GM12878 (cell line): ENCODE measurements at places on chromosomes 3 and 15. TPM values are rescaled to one million over a fixed set of nuclear protein-coding genes. Genes with fewer than 3 reads are reported as not detected.

Gene ZNF860
- polyA plus RNA-seq: not detected in 2 replicates

Gene AAGAB
- 62.3 and 64.9 TPM in 2 replicates for polyA plus RNA-seq

Gene SORD
- polyA plus RNA-seq: 50.7 and 54.2 TPM in 2 replicates

Gene FSD2
- polyA plus RNA-seq: 0.11 and 0.39 TPM in 2 replicates

Gene TERC
- 0.59 and 1.6 TPM in 2 replicates for polyA plus RNA-seq

Gene WWTR1
- polyA plus RNA-seq: 7.6 and 8.8 TPM in 2 replicates

Gene GPR27
- not detected in 2 replicates for polyA plus RNA-seq

Gene ZMAT3
- polyA plus RNA-seq: 24.1 and 27.3 TPM in 2 replicates

Gene LYZL4
- polyA plus RNA-seq: not detected in 2 replicates

Gene CCDC33
- polyA plus RNA-seq: 4.4 and 4.7 TPM in 2 replicates

Gene ARPIN
- not detected in 2 replicates for polyA plus RNA-seq

Gene SLC22A14
- polyA plus RNA-seq: not detected in 2 replicates

Gene ARHGEF26
- polyA plus RNA-seq: 0.31 and 0.45 TPM in 2 replicates

Gene GOLGA6L7
- not detected in 2 replicates for polyA plus RNA-seq

Gene ZCWPW2
- 0.15 and 0.38 TPM in 2 replicates for polyA plus RNA-seq

Gene TMEM207
- polyA plus RNA-seq: not detected in 2 replicates

Gene DNASE1L3
- 7.7 and 9.8 TPM in 2 replicates for polyA plus RNA-seq

Gene GOLGA8M
- not detected in 2 replicates for polyA plus RNA-seq

Gene IDH3A
- 254 and 257 TPM in 2 replicates for polyA plus RNA-seq

Gene SCG3
- polyA plus RNA-seq: 0.07 and 0.15 TPM in 2 replicates

Gene SEMA3F
- not detected in 2 replicates for polyA plus RNA-seq

Gene PTX3
- polyA plus RNA-seq: 0.06 and 0.11 TPM in 2 replicates

Gene CAMK1
- polyA plus RNA-seq: 1.1 and 2.1 TPM in 2 replicates

Gene PFN2
- polyA plus RNA-seq: 8.9 and 10.0 TPM in 2 replicates

Gene VIPR1
- polyA plus RNA-seq: not detected in 2 replicates

Gene SLC4A7
- polyA plus RNA-seq: 13.0 and 14.8 TPM in 2 replicates

Gene GALNT15
- polyA plus RNA-seq: not detected in 2 replicates

Gene GOLGA8G
- not detected in 2 replicates for polyA plus RNA-seq

Gene SCN11A
- 0.03 and 0.06 TPM in 2 replicates for polyA plus RNA-seq

Gene IL17RB
- 2.3 and 3.5 TPM in 2 replicates for polyA plus RNA-seq

Gene UQCRC1
- polyA plus RNA-seq: 375 and 394 TPM in 2 replicates

Gene TMEM108
- 0.16 and 0.25 TPM in 2 replicates for polyA plus RNA-seq

Gene CCDC50
- 130 and 131 TPM in 2 replicates for polyA plus RNA-seq

Gene STT3B
- polyA plus RNA-seq: 12.0 and 29.9 TPM in 2 replicates

Gene EIF5A2
- polyA plus RNA-seq: 2.2 and 3.1 TPM in 2 replicates

Gene TGM5
- polyA plus RNA-seq: 8.3 and 8.5 TPM in 2 replicates

Gene IMP3
- 204 and 217 TPM in 2 replicates for polyA plus RNA-seq

Gene SHC4
- 0.10 and 0.87 TPM in 2 replicates for polyA plus RNA-seq

Gene LMAN1L
- not detected in 2 replicates for polyA plus RNA-seq

Gene RBP2
- polyA plus RNA-seq: not detected in 2 replicates

Gene GPR62
- polyA plus RNA-seq: not detected in 2 replicates

Gene TRPC1
- 0.27 and 0.34 TPM in 2 replicates for polyA plus RNA-seq

Gene DPP8
- polyA plus RNA-seq: 29.4 and 30.6 TPM in 2 replicates

Gene PTH1R
- polyA plus RNA-seq: not detected in 2 replicates

Gene DNAJA4
- polyA plus RNA-seq: 3.7 and 4.2 TPM in 2 replicates

Gene TRAT1
- polyA plus RNA-seq: 0.13 TPM in 1 of 2 replicates, not detected in the other

Gene IGSF10
- polyA plus RNA-seq: not detected in 2 replicates

Gene PYGO1
- not detected in 2 replicates for polyA plus RNA-seq

Gene WDR93
- not detected in 2 replicates for polyA plus RNA-seq

Gene ARMC8
- 45.9 and 61.5 TPM in 2 replicates for polyA plus RNA-seq

Gene CCR9
- polyA plus RNA-seq: 0.52 TPM in 2 replicates

Gene PARP15
- 16.3 and 21.1 TPM in 2 replicates for polyA plus RNA-seq

Gene CCNB2
- 171 and 178 TPM in 2 replicates for polyA plus RNA-seq
